ENCODE measurements at places on chromosomes 6 and 20. TPM values are rescaled to one million over a fixed set of nuclear protein-coding genes. Genes with fewer than 3 reads are reported as not detected.

Gene SYNDIG1
- 1.6 TPM for total RNA-seq

Gene CST4
- not detected for total RNA-seq

Gene ARMH2
- not detected for total RNA-seq

Gene GJA10
- not detected for total RNA-seq

Gene HSPA1L
- 1.4 TPM for total RNA-seq

Gene CHRNA4
- not detected for total RNA-seq

Gene XKR7
- not detected for total RNA-seq

Gene KCNK5
- under 0.01 TPM for total RNA-seq

Gene RIN2
- total RNA-seq: 36.6 TPM

Gene SYCP2
- total RNA-seq: 0.74 TPM

Gene LST1
- not detected for total RNA-seq

Gene NKX2-2
- total RNA-seq: not detected

Gene MED23
- total RNA-seq: 34.7 TPM

Gene NR2E1
- total RNA-seq: not detected

Gene GPR31
- total RNA-seq: not detected

Gene MYB
- total RNA-seq: 0.54 TPM

Gene SLC17A2
- not detected for total RNA-seq

Gene ADGRB3
- 1.4 TPM for total RNA-seq

Gene EBF4
- 0.09 TPM for total RNA-seq

Gene RSPH4A
- total RNA-seq: 0.82 TPM

Gene PRSS16
- total RNA-seq: not detected

Gene TMEM244
- not detected for total RNA-seq

Gene TSPO2
- not detected for total RNA-seq

Gene GRIK2
- total RNA-seq: 8.9 TPM

Gene AIF1
- total RNA-seq: not detected

Gene RSPH9
- total RNA-seq: 0.57 TPM

Gene ZKSCAN3
- 2.6 TPM for total RNA-seq

Gene SLC12A5
- total RNA-seq: not detected

Gene MYH7B
- not detected for total RNA-seq

Gene ABT1
- 10.0 TPM for total RNA-seq

Gene NRSN1
- total RNA-seq: not detected

Gene SLC17A1
- not detected for total RNA-seq
